ENCODE measurements at places on chromosomes 1 and 21. TPM values are rescaled to one million over a fixed set of nuclear protein-coding genes. Genes with fewer than 3 reads are reported as not detected.

The DDAH1 gene
- total RNA-seq = 8.5 TPM

The PLXNA2 gene
- total RNA-seq = 33.0 TPM

The HLX gene
- 39.3 TPM for total RNA-seq

- no peak overlapping the region for H3K4me3 ChIP-seq
- DNase-seq = no peak
- no peaks in the 10 kb centered on the region for H3K4me1 ChIP-seq
- H3K36me3 ChIP-seq = no peaks in the 10 kb centered on the region
- H3K27me3 ChIP-seq = no peaks in the 10 kb centered on the region
Observed at GRCh38 chr1:178847396-178847849, 23.5 kb downstream of the ANGPTL1 start.

- no peak overlapping the region for H3K4me3 ChIP-seq
- H3K4me1 ChIP-seq = no peaks in the 10 kb centered on the region
- H3K27me3 ChIP-seq = no peaks in the 10 kb centered on the region
- H3K27ac ChIP-seq = no peak overlapping the region
- no peak for DNase-seq
Observed at GRCh38 chr1:148385371-148386030, 97.6 kb downstream of the PPIAL4G start.

All from ascending aorta (tissue), 2 donors.